ENCODE measurements at places on chromosomes 11 and 22.

DNA sequence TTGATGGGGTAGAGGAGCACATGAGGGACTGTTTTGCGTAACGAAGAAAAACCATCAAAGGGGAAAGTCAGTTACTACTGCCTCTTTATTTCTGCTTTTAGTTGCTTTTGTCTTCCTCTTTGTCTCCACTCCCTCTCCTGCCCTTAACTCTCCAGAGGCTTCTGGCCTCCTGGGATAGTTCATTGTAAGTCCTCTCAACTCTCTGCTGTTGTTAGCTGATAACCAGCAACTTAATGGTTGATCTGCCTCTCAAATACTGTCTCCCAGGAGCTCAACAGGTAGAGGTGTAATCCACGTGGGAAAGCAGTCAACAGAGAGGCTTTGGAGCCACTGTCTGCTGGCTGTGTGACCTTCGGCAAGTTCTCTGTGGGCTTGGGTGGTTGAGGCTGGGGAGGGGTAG lies 47.3 kb downstream of the CCDC81 start:
- DNase-seq = no peak

DNA sequence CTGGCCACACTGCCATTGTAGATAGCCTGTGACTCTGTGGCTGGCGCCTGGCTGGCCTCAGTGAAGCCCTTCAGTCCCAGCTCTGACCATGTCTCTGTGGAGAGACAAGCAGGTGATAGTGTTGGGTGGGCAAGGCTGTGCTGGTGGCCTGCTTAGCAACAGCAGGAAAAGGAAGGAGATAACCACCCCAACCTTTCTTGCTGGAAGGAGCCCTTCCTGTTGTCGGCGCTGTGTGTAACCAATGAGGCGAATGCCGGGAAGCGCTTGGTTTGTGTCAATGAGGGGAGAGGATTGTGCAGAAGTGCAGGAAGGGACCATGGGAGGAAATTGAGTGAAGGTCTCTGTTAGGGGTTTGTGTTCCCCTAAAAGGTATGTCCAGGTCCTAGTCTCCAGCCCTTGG lies 27.3 kb downstream of the PARVB start:
- no peak for DNase-seq

- no peak for DNase-seq
Measured at GRCh38 chr11:18720091-18720807, 5.7 kb downstream of the IGSF22 start.

DNA sequence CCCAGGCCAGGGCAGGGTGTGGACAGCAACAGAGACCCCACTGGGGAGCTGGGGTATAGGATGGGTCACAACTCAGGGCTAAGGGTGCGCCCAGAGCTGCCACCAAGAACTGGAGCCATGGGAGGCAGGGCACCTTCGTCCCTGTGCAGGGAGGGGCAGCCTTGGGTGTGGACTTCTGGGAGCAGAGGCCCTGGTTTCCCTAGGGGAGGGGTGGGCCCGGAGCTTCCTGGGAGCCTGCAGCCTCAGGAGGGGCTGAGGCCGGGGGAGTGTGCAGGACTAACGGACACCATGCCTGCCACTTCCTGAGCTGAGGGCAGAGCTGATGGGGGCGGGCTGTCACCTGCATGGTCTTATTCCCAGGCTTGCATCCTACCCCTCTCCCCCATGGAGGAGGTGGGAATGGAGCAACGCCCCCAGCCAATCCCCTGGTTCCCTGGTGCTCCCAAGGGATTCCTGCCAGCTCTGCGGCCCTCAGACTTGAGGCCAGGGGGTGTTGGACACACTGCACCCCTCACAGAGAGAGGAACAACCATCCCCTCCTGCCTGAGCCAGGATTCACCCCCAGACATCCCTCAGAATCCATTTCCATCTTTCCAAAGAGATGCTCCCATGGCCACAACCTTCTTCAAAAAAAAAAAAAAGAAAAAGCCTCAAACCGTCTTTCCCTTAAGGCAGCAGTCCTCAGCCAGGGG lies 225.7 kb downstream of the CTTN start:
- no peak for DNase-seq

DNA sequence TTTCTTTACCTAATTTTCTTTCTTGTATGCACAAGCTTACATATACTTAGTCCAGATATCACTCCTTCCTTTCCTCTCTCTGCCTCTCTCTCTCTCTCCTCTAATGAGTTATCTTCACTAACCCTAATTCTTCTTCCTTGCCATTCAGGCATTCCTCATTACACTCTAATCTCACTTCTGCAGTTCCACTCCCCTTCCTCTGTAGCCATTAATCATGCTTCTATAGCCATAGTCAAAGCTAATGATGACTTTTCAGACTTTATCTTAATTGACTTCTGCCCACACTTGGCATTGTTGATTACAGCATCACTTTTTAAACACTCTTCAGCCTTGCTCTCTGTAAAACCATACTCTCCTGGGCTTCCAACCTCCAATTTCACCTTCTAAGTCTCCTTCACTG lies 35.3 kb upstream of the SC5D start:
- no peak for DNase-seq

- DNase-seq = no peak
Measured at GRCh38 chr11:96642583-96642982, 252.8 kb downstream of the JRKL start.

DNA sequence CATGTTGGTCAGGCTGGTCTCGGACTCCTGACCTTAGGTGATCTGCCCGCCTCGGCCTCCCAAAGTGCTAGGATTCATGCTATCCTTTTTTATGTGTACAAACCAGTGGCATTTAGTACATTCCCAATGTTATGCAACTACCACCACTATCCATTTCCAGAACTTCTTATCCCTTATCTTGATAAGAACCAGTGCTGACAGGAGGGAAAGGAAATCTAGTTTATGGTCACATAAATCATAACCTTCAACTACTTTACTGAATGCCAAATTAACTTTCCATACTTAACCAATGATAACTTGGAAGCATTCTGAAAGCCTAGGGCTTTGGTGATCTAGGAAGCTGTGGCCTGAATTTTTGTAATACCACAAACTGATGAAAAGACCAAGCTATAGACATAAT lies 170.4 kb downstream of the SWAP70 start:
- no peak for DNase-seq

DNA sequence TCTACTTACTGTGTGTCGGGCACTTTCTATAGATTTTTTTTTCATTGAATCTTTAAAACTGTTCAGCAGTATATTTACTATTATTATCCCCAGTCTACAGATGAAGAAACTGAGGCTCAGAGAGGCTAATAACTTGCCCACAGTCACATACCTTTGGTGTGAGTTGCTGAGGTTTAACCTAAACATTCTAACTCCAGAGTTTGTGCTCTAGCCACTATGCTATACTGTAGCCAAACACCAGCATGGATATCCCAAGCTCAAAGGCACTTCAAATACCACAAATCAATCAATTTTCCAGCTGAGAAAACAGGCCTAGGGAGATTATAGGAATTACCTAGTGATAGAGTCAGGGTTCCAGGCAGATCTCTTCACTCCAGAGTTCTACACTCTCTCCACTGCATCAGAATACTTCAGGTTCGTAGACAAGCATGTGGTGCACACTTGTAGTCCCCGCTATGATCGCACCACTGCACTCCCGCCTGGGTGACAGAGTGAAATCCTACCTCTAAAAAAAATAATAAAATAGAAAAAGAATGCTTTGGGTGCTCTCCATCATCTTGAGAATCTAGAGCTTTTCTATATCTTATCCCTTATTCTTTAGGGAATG lies 20.4 kb upstream of the UPB1 start:
- no peak for DNase-seq

GRCh38 chr22:45090497-45090910 lies 73.2 kb upstream of the NUP50 start:
- no peak for DNase-seq

DNA sequence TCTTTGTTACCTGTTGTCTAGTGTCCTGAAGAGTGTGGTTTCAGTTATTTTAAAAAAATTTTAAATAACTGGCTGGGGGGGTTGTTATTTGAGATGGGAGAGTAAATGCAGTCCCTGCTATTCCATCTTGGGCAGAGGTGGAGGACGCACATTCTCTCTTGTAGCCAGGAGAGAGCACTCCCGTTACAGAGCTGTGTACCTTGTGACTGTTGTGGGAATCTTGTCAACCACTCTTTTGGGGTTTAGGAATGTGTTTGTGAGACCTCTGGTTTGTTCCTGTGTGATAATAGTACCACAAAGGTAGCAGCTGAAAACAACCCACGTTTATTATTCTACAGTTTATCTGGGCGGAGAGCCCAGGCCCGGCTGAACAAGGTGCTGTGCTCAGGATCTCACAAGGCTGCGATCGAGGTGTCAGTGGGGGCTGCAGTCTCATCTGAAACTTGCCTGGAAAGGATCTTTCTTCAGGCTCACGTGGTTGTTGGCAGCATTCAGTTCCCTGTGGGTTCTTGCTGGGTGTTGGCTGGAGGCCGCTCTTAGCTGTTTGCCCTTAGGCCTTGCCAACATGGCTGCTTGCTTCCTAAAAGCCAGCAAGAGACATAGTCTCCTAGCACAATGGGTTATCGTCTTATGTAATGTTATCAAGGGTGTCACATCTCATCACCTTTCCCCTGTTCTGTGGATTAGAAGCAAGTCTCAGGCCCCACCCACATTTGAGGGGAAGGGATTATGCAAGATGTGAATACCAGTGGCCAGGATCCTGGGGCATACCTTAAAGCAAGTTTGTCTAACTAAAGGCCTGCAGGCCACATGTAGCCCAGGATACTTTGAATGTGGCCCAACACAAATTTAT lies 20.6 kb downstream of the IGHMBP2 start:
- DNase-seq = no peak

GRCh38 chr11:2579315-2580060 lies 120.3 kb downstream of the KCNQ1OT1 start:
- DNase-seq = no peak

DNA sequence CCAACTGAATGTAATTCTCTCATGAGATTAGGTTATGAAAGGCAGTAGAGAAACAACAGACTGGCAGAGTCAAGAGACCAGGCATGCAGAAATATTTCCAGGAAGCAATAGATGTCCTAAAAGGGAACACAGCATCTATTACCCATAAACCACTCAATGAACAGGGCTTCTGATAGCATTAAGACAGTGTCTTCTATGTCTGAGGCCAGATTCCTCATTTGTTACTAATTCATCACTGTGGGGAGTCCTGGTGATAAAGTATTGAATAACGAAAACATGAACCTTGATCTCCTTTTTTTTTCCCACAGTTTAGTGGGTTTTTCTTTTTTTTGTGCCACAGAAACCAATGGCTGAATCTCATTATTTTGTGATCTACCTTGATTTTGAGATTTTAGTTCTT lies 339.0 kb downstream of the METTL15 start:
- DNase-seq = no peak

DNA sequence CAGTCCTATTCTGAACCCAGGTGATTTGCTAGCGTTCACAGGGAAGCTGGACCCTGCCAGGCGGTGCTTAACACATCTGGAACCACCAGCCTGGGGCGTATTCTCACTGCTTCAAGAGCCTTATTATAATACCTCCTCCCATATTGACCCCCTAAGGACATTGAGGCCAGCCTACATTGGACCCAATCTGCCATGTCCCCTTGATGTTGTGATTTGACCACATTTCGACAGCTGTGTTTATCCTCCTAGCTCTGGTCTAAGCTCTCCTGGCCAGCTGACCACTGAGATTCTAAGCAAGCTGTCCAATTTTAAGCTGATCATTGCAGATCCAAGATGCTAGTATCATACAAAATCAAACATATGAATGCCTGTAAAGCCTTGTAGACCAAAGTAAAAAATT lies 148.1 kb upstream of the BLID start:
- no peak for DNase-seq

DNA sequence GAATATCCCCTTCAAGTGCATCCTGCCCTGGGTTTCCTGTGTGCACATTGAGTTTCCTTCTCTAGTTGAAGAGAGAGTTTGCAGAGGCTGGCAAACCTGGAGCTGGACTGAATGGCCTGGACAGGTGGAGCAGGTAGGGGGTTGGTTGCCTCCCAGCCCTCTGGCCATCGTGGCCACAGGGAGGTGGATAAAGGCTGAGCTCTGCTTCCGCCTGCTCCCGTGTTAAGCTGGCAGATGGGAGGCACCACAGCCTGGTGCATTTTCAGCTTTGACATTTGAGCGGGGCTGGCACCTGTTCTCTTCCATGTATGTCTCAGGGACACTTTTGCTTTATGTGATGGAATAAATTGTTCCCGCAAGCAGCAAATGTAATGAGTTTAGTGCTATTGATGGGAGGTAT lies 11.1 kb downstream of the MICAL2 start:
- DNase-seq = no peak

- no peak for DNase-seq
Measured at GRCh38 chr22:26281941-26282340, 112.7 kb downstream of the SEZ6L start.

DNA sequence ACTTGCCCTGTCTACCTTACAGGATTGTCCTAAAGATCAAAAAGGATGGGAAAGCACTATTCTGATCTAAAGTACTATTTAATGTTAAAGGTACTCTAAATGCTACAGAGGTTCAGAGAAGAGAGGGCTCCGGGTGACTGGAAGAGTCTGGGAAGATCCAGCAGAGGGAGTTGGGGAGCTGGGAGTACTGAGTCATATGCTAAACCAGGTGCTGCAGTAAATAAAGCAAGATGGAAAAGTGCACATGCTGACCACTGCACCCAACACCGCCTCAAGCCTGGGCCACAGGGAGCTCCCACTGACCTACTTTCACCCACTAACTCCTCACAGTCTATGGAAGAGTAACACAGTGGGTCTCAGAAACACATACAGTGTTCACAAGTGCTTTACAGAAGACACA lies 49.3 kb downstream of the WT1 start:
- DNase-seq = no peak

GRCh38 chr11:27111896-27112295 lies 71.3 kb downstream of the BBOX1 start:
- no peak for DNase-seq

DNA sequence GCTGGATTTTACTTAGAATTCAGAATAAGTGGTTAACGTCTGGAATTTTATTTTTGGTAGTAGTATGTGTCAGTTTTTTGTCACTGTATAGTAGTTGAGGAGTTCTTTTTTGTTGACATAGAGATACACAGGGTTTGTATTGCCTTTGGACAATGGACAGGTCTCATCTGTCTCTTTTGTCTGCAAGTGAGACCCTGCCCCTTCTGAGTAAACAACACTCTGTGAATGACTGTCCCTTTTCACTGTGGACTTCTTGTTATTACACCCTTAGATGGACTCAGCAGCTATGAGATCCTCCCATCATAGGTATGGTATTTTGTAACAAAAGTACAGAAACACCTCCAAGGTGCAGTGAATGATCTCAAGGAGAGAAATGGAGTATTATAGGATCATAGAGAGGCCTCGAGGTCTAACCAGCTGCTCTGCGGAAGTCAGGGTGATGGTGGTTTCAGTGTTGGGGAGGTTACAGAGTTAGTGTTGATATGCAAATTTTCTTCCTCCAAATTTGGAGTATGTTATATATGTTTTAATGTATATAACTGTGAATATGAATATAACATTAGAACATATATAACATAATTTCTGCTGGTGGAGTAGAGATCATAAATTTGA lies 7.8 kb downstream of the PPP6R3 start:
- no peak for DNase-seq

- no peak for DNase-seq
Measured at GRCh38 chr11:129018991-129019390, 76.3 kb upstream of the TP53AIP1 start.
